Neural progenitor cell (in vitro differentiated cells): ENCODE measurements at places on chromosomes 11 and 22. TPM values are rescaled to one million over a fixed set of nuclear protein-coding genes. Genes with fewer than 3 reads are reported as not detected.

The MPPED1 gene
- 2.0 and 4.5 TPM in 2 replicates for total RNA-seq

The EMID1 gene
- total RNA-seq = 6.7 and 17.7 TPM in 2 replicates

The PRDM11 gene
- 1.8 and 5.3 TPM in 2 replicates for total RNA-seq

GRCh38 chr11:120978701-120979100 lies 45.2 kb upstream of the TBCEL start:
- no peak for DNase-seq
- H3K4me1 ChIP-seq = no peaks in the 10 kb centered on the region
- H3K27me3 ChIP-seq = no peaks in the 10 kb centered on the region
- H3K4me3 ChIP-seq = no peak overlapping the region
- no peaks in the 10 kb centered on the region for H3K36me3 ChIP-seq

GRCh38 chr11:19744130-19744529 lies 31.5 kb downstream of the NAV2 start:
- H3K27ac ChIP-seq = no peak overlapping the region
- no peaks in the 10 kb centered on the region for H3K36me3 ChIP-seq
- DNase-seq = no peak
- H3K4me1 ChIP-seq = peaks cover 16% of the 10 kb centered on the region

- no peak overlapping the region for H3K4me3 ChIP-seq
- no peak overlapping the region for H3K27ac ChIP-seq
- H3K36me3 ChIP-seq = no peaks in the 10 kb centered on the region
- no peak for DNase-seq
These were observed 507.4 kb upstream of the RAG2 start for GRCh38 chr11:37105427-37105826.

- no peak overlapping the region for H3K4me3 ChIP-seq
- DNase-seq = no peak
- no peaks in the 10 kb centered on the region for H3K4me1 ChIP-seq
- H3K36me3 ChIP-seq = no peaks in the 10 kb centered on the region
These were observed 15.9 kb downstream of the DKK3 start for GRCh38 chr11:11992257-11993212.

DNA sequence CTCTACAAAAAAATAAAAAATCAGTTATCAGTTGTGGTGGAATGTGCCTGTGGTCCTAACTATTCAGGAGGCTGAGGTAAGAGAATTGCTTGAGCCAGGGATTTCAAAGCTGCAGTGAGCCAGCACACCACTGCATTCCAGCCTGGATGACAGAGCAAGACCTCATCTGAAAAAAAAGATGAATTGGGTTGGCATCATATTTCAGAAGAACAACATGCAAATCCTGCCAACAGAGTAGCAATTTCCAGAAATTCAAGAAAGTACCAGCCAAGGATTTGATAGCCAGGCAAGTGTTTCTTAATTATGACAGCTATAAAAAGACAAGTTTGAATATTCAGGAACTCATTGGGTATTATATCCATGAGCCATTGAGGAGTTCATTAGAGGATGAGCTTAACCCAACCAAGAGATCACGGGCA lies 75.2 kb downstream of the USP47 start:
- H3K4me1 ChIP-seq = peaks cover 8% of the 10 kb centered on the region
- H3K4me3 ChIP-seq = no peak overlapping the region
- no peaks in the 10 kb centered on the region for H3K27me3 ChIP-seq

GRCh38 chr11:111454561-111455192 lies 57.5 kb downstream of the BTG4 start:
- H3K36me3 ChIP-seq = no peaks in the 10 kb centered on the region
- H3K27me3 ChIP-seq = no peaks in the 10 kb centered on the region
- H3K4me1 ChIP-seq = no peaks in the 10 kb centered on the region
- no peak overlapping the region for H3K27ac ChIP-seq
- peak overlapping the region; percentile 35 for H3K4me3 ChIP-seq
